ENCODE measurements at places on chromosomes 7 and 10.

- no peak for DNase-seq
Measured at GRCh38 chr7:128322040-128322643, 21.6 kb downstream of the RBM28 start.

- no peak for DNase-seq
Measured at GRCh38 chr10:121409466-121410104, 188.7 kb downstream of the FGFR2 start.

GRCh38 chr7:16409777-16410176, 11.6 kb downstream of the CRPPA start:
- no peak for DNase-seq

DNA sequence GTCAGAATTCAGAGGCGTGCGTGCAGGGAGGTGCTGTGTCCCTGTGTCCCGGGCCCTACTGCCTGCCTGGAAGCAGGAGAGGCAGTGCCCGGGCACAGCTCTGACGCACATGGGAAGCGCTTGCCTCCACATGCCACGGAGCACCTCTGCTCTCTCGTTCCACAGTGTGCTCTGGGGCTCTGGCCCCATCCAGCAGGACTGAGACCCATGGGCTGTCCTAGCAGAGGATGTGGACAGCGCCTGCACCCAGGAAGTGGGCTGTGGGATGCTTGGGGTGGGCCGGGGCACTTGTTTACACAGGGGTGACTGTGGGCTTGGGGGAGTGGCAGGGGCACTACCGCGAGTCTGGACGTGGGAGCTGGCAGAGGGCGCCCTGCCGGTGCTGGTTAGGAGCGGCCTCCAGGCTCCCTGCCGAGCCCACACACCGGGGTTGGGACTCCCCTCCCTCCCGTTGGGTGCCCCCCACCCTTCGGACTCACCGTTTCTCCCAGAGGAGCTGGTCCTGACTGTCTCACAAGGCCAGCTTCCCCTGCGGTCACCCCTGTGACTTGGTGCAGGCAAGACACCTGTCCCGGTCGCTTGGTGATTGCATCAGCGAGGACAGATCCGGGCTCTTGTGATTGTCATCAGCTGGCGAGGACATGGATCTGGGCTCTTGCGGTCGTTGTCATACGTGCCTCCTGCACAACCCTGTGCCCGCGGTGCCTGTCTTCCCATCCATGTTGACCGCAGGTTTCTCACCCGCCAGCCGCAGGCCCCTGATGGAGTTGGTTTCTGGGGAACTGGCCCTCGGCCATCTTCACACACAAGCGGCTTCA, 83.1 kb downstream of the NKX6-2 start:
- DNase-seq, result no peak

DNA sequence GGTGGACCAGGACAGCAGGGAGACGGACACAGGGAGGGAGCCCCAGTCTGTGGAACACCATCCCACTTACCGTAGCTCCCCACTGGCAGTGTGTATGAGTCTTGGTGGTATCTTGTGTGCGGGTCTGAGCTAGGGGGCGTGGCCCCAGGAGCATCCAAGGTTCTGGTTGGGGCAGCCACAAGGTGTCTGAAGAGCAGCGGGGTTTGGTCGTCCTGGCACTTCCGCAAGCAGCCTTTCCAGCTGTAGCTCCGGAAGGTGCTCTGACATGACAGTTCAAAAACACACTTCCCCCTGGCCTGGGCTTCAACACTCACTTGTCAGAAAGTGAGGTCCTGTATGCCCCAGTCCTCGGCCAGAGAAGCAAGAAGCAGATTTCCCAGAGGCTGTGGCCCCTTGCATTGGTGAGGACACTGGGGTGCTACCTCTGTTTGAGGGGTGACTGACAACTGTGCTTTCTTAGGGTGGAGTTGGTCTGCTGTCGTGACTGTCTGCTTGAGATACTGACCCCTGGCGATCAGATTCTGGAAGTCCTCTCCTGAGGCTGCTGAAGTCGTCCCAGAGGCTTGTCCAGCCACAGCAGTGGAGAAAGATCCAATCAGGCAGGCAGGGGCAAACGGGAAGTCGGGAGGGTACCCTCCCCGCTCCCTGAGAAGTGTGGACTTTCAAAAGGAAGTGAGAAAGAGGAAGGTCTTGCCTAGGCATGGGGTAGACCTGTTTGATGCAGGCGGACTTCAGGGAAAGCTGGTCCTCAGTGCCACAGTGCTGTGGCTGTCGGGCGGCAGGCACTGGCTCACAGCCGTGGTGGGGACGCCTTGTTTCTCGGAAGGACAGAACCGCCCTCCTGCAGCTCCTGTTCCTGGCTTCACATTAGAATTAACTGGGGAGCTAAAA, 51.4 kb upstream of the PFKFB3 start:
- no peak for DNase-seq

DNA sequence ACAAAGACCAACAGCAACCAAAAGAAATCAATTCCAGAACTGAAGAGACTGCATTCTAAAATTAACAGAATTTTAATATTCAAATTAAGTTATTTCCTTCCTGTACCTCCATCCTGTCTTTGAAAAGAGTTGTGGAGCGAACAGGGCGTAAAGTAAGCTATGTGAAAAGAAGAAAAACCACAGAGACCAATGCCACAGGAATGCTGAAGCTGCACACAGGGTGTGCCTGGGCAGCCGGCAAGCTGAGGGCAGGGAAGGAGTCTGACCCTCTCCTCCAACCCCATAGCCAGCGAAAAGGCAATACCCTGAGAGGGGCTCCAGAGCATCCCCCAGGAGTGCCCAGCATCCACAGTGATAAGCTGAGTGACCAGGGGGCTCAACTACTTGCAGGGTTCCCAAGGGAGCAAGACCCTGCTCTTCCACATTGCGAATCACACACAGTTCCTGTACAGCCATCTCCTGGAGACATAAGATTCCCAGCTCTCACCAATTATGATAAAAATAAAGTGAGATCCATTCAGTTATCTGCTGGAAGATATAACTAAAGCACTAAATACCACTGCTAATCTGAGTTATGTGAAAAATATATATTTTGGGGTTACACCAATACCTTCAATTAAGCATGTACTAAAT, 93.8 kb downstream of the PARD3 start:
- no peak for DNase-seq

GRCh38 chr10:28054228-28054860, 55.5 kb upstream of the ODAD2 start:
- DNase-seq, result no peak

- no peak for DNase-seq
Measured at GRCh38 chr7:125568799-125569198, 639.2 kb upstream of the POT1 start.

GRCh38 chr7:22972207-22972606, 41.7 kb downstream of the HYCC1 start:
- DNase-seq, result no peak

- peak; percentile 24 for DNase-seq
Measured at GRCh38 chr7:134327896-134328295, 11.2 kb upstream of the SLC35B4 start.

GRCh38 chr7:37894671-37895070, 21.9 kb downstream of the SFRP4 start:
- DNase-seq, result no peak

- DNase-seq, result no peak
Measured at GRCh38 chr10:3850999-3851937, 66.3 kb upstream of the KLF6 start.

DNA sequence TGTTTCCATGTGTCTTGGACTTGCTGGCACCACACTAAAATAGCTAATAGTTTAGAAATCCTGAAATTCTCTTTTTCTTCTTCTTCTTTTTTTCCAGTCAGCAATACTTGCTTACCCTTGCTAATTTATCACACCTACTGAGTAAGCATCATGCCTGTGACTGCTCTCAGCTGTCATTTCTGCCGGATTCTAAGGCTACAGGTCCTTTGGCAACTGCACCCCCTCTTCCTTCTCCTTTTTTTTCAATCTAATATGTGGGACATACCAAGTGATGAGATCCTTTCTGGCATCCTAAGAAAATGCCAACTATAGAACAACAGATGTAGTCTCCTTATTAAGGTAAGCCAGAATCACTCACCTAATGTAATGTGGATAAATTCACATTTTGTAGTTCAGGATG, 444.7 kb downstream of the MAGI2 start:
- DNase-seq, result no peak

GRCh38 chr7:31764462-31764861, 77.4 kb downstream of the PPP1R17 start:
- no peak for DNase-seq

DNA sequence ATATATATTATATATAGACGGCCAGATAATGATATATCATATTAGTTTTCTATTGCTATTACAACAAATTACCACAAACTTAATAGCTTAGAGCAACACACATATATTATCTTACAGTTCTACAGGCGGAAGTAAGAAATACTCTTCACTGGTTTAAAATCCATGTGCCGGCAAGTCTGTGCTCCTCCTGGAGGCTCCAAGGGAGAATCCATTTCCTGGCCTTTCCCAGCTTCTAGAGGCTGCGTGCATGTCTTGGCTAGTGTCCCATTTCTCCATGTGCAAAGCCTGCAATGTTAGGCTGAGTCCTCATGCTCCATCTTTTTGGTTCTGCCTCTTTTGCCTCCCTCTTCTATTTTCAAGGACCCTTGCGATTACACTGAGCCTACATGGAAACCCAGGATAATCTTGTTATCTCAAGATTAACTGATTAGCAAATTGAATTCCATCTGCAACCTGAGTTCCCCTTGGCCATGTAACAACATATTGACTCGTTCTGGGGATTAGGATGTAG, 23.9 kb upstream of the PNLIPRP3 start:
- no peak for DNase-seq

GRCh38 chr7:495761-496321, 23.8 kb downstream of the PDGFA start:
- no peak for DNase-seq

DNA sequence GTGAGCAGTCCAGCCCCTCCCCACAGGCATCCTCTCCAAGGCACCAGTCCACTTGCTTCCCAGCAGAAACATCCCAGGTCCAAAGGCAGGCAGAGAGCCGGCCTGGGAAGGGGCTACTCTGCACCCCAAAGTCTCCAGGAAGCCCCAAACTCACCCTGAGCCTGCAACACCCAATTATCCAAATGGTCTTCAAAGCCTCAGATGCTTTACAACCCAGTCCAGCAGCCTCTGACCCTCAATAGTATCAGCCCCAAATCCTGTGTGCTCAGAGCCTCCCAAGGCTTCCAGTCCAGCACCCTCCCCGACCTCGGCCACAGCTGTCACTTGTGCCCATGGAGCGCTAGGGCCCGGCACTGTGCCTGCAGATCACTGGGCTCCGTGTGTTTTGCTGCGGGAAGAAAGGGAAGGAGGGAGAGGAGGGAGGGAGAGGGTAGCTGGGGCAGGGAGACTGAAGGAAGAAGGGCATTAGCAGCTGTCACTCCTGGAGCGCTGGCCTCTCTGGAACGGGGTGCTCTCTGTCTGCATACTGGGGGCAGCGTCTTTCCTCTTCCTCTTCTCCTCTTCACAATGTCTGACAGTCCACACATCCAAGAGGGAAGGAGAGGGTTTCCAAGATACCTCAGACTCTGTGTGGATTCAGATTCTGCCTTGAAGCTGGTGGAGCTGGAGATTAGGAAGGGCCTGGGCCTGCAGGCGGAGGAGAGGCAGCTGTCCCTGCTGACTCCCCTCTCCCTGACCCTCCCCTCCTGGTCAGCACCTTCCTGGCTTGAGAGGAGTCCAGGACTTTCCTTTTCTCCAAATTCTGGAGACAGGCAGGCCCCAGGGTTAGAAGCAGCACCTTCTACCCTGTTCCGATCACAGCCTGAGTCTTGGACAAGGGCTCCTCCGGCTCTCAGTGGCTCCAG, 13.2 kb downstream of the CALML5 start:
- DNase-seq, result no peak

DNA sequence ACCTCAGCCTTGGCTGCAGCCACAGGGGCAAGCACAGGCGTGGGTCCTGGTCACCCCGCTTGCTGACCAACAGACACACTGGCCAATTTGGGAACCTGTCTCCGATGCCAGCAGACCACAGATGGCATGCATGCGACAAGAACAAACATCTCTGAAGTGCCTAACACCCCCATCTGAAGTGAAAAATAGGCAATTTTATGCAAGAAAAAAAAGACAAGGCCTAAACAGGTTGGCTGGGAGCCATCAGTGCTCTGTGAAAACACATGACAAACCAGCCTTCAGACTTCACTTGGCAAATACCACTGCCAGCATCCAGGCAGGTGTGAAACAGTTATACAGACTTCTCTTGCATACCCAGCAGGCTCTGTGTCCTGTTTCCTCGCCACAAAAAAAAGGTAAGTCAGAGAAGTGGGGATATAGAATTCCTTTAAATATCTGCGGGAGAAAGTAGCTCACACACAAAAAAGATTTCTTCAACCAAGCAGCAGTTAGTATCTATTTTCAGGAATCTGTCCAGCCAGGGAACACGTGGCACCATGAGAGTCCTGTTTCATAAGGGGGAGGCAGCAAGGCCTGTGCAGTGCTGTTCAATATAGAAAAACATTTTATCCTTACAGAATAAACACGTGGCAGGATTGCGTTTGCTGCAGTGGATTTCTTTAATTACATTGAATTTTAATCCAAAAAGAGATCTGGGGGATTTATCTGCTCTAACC, 293.4 kb upstream of the MKLN1 start:
- DNase-seq, result no peak

- DNase-seq, result no peak
Measured at GRCh38 chr7:76282344-76283253, 19.9 kb upstream of the HSPB1 start.

GRCh38 chr10:67306588-67307205, 380.9 kb downstream of the LRRTM3 start:
- no peak for DNase-seq

DNA sequence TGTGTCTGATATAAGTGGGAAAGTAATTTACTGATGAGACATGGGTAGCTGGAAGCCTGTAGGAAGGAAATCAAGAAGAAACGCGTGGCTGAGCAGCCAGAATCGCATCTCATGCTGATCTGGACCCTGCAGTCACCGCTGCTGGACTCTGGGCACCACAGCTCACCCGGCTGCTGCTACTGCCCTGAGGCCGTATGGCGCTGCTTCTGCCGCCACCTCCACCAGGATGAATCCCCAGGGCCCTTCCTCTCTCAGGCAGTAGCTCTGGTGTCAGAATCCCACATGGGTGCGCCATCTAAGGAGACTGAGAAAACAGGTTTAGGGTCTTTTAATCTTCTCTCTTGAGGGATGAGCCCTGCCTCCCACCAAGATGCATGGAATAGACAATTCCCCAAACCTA, 70.3 kb upstream of the AGK start:
- DNase-seq, result no peak

DNA sequence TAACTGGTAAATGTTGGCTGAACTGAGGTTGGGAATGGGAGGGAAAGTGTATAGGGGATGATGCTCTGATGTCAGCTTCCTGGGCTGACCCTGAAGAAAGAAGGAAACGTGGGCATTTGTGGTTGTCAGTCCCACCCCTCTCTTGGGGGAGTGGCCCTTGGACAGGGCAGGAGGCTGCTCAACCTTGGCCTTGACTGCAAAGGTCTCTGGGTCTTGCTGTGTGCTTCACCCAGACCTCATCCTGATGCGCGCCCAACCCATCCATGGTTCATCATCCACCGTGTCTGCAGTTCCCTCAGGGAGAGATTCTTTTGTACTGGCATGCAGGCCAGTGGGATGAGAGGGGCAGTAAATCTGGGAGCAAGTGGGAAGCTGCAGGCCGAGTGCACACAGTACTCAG, 4.7 kb upstream of the ZYX start:
- DNase-seq, result no peak

GRCh38 chr7:8160779-8161345, 101.1 kb downstream of the ICA1 start:
- no peak for DNase-seq

Measured in stimulated activated CD4-positive, alpha-beta T cell treated with anti-CD3 and anti-CD28 coated beads, Interleukin-15, amount 100 ng/mL, for 48 hours (primary cell).